CD8-positive, alpha-beta memory T cell (primary cell): ENCODE measurements at places on chromosomes 4 and X. TPM values are rescaled to one million over a fixed set of nuclear protein-coding genes. Genes with fewer than 3 reads are reported as not detected.

GRCh38 chr4:37827802-37828321 is 1.4 kb downstream of the PGM2 start:
- no peaks in the 10 kb centered on the region for H3K27me3 ChIP-seq
- no peak overlapping the region for H3K27ac ChIP-seq
- peak overlapping the region; percentile 99 for H3K4me3 ChIP-seq
- peaks cover 20% of the 10 kb centered on the region for H3K36me3 ChIP-seq

DNA sequence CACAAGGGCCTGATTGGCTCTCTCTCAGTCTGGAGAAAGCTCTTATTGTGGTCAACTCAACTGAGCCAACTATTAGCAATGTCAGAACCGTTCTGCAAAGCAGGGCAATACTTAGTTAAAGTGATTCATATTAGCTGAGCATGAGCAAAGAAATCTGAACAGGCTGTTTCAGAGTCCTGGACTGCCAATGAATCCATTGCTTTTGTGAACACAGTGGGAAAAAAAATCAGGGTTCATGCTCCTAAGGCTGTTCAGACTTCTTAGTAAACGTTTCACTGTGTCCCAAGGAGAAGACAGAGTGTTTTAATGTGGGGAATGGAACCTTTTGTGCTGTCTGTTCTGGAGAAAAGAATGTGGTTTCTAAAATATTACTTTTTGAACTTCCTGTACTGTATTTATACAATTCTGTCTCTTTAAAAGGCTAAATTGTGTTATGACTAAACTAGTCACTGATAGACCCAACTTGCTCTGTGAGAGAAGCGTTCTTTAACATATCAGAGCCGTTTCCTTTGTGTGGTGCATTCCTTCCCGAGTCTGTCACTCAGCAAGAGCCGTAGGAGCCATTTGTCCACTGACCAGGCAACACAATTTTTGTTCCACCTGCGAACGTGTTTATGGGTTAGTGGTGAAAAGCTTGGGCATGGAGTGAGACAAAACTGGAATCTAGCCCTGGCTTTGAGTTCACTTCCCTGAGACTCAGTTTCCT is 366.1 kb downstream of the FBXO8 start:
- DNase-seq: no peak
- H3K4me3 ChIP-seq: no peak overlapping the region
- H3K36me3 ChIP-seq: no peaks in the 10 kb centered on the region
- H3K4me1 ChIP-seq: no peaks in the 10 kb centered on the region
- H3K27me3 ChIP-seq: no peaks in the 10 kb centered on the region

DNA sequence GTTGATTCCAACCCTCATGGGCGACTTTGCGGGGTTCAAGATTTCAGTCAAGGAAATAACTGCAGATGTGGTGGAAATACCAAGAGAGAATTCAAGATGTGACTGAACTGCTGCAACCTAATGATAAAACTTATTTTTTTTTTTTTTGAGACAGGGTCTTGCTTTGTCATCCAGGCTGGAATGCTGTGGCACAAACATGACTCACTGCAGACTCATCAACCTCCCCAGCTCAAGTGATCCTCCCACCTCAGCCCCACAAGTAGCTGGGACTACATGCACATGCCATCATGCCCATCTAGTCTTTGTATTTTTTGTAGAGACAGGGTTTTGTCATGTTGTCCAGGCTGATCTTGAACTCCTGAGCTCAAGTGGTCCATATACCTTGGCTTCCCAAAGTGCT is 19.5 kb upstream of the WDFY3 start:
- no peak for DNase-seq
- no peak overlapping the region for H3K4me3 ChIP-seq
- no peaks in the 10 kb centered on the region for H3K4me1 ChIP-seq
- no peaks in the 10 kb centered on the region for H3K36me3 ChIP-seq
- H3K27ac ChIP-seq: no peak overlapping the region
- no peaks in the 10 kb centered on the region for H3K27me3 ChIP-seq

- DNase-seq: no peak
- peaks cover 8% of the 10 kb centered on the region for H3K4me1 ChIP-seq
- no peak overlapping the region for H3K27ac ChIP-seq
- H3K4me3 ChIP-seq: no peak overlapping the region
These were observed 54.5 kb upstream of the C1QTNF7 start for GRCh38 chr4:15373363-15373762.

DNA sequence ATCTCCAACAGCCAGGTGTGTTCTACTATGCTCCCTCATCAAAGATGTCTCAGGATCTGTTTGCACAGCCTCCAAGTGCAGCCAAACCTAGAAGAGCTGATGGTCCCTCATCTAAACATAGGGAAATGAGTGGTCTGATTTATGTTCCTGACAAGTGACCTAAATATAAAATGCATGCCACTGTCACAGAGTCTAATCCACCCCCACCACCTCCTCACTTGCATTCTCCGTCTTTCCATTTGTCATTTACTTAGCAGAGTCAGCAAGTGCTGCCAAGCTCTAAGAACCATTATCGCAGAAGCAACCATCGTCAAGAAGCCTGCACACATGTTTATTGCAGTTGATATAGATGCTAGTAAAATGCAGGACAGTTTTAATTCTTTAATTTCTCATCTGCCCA is 33.1 kb upstream of the VCX3A start:
- H3K4me3 ChIP-seq: no peak overlapping the region
- H3K36me3 ChIP-seq: no peaks in the 10 kb centered on the region
- no peaks in the 10 kb centered on the region for H3K27me3 ChIP-seq
- no peak overlapping the region for H3K27ac ChIP-seq

DNA sequence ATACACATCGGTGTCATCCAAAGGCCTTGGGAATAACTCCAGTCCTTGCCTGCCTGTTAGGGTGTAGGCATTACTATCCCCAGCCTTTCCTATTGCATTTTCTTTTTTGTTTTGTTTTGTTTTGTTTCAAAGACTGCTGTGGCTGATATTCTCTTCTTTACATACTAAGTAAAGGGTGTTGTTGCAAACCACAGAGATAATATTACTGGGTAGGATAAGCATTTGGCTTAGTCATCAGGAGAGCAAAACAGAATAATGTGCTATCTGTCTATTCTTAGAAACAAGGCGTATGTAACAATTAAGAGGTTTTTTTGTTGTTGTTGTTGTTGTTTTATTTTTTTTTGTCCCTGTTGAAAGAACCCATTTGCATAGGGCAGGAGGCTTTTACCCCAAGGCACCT is 41.8 kb downstream of the UGT2B28 start:
- H3K4me1 ChIP-seq: no peaks in the 10 kb centered on the region
- H3K27ac ChIP-seq: peak overlapping the region; percentile 51
- no peak overlapping the region for H3K4me3 ChIP-seq
- H3K36me3 ChIP-seq: no peaks in the 10 kb centered on the region
- no peak for DNase-seq

The TRAM1L1 gene
- not detected for polyA plus RNA-seq

The CYP4V2 gene
- 30.1 TPM for polyA plus RNA-seq

The TMPRSS11B gene
- not detected for polyA plus RNA-seq

The DMP1 gene
- not detected for polyA plus RNA-seq

The GAB3 gene
- 11.9 TPM for polyA plus RNA-seq

The UGT2B15 gene
- not detected for polyA plus RNA-seq
